ENCODE measurements at places on chromosomes 3 and 15.
A peak's percentile ranks its signal among the peaks of the same experiment; 100 is the strongest.

DNA sequence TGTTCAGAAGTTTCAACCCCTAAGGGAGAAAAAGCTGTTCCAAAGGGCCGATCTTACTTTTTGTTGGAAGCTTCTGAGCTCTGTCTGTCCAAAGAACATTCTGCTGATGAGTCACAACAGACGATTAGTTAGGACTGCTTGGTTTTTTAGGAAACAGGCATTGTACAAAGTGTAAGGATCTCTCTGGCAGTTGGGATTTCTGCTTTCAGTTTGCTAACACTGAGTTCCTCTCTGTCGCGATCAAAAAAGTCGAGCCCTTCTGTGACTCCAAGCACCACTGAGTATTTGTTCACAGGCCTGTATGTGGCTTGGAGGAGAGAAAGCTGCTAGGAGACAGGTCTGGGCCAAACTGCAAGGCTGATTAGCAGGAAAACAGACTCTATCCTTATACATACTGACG lies 91.8 kb upstream of the PFN2 start:
- DNase-seq, result no peak

GRCh38 chr15:90074023-90074422 lies 28.2 kb downstream of the IDH2 start:
- no peak for DNase-seq

GRCh38 chr3:180762866-180763265 lies 83.6 kb upstream of the CCDC39 start:
- DNase-seq, result no peak

- DNase-seq, result no peak
Measured at GRCh38 chr15:56327721-56328502, 37.3 kb upstream of the TEX9 start.

- DNase-seq, result no peak
Measured at GRCh38 chr3:14789221-14789620, 29.5 kb upstream of the FGD5 start.

DNA sequence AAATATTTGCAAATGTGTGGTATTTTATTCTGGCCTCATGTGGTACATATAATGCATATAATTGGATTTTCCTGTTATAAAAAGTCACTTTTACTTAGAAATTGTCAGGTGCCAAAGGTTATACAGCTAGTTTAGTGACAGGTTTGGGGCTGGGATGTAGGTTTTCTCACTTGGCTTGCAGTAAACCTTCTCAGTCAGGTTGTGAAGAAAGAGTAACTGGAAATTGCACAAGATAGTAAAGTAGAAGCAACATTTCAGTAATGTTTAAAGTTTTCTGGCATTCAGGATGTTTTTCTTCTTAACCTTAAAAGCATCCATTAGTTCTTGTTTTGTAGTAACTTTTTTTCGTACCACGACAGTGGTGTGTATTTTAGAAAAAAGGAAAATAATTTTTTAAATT lies 53.9 kb downstream of the MEF2A start:
- no peak for DNase-seq

DNA sequence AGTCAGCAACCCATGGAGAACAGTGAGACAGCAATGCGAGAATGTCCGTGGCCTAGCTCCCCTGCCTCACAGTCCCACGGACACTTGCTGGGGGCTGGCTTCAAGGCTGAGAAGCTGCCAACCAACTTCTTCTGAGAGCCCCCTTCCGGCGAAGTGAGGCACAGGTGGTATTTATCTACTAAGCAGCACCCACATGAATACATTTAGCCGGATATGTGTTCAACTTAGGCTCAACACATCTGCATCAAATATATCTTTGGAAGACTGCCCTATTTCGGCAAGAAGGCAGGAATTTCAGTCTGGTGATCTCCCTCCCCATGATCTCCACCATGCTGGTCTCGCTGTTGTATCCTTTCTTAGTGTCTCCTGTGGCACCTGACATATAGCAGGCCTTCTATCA lies 340.9 kb upstream of the NR2E3 start:
- DNase-seq, result no peak

DNA sequence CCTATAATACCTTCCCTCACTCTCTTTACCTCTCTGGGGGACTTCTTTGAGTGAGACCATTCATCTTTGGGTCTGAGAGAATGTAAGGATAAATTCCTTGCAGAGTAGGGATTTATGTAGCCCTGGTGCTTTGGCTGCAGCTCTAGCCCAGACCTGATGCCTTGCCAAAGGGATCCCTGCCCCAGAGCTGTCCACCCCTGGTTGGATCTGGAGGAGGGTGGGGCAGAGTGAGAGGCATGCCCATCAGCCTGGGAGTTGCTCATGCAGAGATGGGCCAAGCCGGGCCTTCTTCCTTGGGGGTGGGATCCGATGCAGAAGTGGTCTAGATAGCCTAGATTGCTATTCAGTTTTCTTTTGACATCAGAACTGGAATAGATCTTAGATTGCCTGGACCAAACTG lies 31.5 kb downstream of the RTP1 start:
- no peak for DNase-seq

- DNase-seq, result no peak
Measured at GRCh38 chr3:75260-75659, 121.3 kb upstream of the CHL1 start.

DNA sequence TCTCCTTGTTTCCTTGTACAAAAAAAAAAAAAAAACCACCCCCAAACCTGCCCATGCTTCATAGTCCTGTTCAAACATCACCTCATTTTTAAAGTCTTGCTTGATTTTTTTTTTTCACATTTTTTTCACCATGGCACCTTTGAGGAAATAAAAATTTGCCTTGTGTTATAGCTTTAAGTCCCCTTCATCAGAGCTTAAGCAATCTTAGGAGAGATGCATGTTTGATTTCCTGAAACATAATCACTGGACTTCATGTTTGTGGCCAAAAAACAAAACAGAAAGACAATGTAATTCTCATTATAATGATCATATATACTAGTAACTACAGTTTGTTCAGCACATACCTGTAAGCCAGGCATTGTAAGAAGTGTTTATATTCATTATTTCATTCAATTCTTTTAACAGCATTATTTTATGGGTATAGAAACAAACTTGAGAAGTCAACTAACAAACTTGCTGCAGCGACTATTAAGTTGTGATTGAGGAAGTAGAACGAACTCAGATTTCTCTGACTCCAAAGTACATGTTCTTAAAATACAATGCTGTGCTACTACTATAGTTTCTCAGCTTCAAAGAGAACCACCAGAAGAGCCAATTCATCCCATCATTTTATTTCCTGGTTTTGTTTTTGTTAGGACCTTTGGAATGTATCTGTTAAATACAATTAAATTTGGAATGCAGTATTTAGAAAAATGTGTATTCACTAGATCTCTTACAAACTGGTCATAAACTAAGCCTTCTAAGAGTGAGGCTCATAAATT lies 203.8 kb downstream of the TCF12 start:
- DNase-seq, result no peak

DNA sequence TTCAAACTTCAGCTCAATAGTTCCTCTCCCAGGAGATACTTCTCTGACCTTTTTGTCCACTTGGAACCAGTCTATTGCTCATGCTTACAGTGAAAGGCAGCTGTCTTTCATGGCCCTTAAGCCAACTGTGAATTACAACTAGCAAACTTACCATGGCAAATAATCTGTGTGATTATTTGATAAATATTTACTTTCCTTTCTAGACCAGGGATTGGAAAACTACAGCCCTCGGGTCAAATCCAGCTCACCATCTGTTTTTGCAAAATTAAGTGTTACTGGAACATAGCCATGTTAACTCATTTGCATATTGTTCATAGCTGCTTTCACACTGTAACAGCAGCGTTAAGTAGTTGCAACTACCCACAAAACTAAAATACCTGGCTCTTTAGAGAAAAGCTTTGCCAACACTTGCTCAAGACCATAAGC lies 289.1 kb upstream of the MCTP2 start:
- no peak for DNase-seq

- no peak for DNase-seq
Measured at GRCh38 chr3:125189378-125190165, 23.0 kb downstream of the SLC12A8 start.

GRCh38 chr3:133383175-133383574 lies 16.7 kb upstream of the BFSP2 start:
- DNase-seq, result no peak

GRCh38 chr3:105373383-105373782 lies 6.7 kb downstream of the ALCAM start:
- no peak for DNase-seq

DNA sequence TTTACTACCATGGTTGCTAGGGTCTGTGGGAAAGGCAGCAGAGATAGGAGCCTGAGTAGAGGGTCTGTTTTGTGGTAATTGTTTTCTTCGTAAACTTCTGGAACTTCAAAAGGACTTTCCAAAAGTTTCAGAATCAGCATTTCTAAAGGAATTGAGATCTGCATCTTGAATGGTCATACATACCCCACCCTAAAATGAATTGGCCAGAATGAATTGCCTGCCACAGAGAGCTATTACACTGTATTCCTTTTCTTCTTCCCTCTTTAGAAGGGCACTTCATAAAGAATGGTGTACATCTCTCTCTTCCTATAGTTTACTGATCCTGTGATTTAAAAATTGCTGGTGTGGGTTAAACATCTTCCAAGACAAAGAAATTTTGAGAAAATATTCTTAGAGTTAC lies 525.7 kb downstream of the NLGN1 start:
- DNase-seq, result no peak

- DNase-seq, result no peak
Measured at GRCh38 chr3:7669641-7670040, 808.7 kb downstream of the GRM7 start.

DNA sequence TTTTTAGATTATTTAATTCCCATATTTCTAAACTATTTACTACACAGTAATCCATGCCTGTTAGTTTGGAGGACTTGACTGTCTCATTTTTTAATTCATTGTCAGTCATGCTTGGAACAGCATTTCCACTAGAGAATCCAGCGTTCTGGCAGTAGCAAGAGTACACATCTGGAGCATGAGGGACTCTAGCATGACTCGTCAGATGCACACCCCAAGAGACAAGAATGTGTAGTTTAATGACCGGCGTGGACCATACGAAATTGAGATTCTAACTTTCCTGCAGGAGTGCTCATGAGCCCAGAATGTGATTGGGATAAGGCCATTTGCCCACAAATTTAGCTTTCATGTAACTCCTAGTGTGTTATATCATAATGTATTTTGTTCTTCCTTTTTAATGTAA lies 48.9 kb downstream of the ASB7 start:
- DNase-seq, result no peak

GRCh38 chr3:119628390-119628789 lies 30.7 kb downstream of the PLA1A start:
- peak; percentile 47 for DNase-seq

DNA sequence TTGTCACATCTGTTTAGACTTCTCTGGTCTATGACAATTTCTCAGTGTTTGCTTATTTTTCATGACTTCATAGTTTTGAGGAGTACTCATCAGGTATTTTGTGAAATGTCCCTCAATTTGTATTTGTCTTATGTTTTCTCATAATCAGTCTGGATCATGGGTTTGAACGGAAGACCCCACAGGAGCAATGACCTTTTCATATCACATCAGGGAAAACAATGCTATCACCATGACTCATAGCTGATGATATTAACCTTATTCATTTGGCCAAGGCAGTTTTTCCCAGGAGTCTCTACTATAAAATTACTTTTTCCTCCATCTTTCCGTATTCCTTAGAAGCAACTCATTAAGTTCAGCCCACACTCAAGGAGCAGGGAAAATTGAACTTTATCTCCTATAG lies 32.7 kb downstream of the AADACL2 start:
- no peak for DNase-seq

DNA sequence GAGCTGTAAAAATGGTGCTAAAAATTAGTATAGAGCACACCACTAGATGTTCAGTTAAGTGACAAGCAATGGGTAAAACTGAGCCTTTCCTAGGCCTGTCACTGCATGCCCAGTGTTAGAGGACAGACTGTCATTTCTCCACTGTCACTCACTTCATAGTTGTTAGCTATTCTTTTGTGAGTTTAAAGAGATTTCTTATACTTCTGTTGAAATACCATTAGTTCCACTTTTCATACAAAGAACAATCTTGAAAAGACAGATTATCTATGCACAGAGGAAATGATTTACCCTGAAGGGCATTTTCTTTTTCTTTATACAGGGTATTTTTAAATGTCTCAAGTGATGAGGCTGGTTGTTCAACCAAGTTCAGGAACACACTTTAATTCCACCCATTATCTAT lies 28.3 kb upstream of the CHMP2B start:
- DNase-seq, result no peak
